ENCODE measurements at places on chromosomes 6 and 20.

- peak; percentile 76 for DNase-seq
These were observed 59.3 kb upstream of the SPTLC3 start for GRCh38 chr20:12949429-12949980.

DNA sequence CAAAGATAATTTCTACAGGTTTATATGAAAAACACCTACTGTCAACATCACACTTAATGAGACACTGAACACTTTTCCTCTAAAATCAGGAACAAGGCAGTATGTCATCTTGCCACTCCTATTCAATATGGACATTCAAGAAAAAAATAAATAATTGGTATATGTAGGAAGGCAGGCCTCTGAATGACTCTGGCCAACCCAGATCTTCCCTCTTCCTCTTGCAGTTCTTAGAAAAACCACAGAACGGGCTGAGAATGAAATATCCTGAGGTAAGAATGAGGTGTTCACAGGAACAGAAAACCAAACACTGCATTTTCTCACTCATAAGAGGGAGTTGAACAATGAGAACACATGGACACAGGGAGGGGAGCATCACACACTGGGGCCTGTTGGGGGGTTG lies 1207.2 kb upstream of the CITED2 start:
- DNase-seq: no peak

DNA sequence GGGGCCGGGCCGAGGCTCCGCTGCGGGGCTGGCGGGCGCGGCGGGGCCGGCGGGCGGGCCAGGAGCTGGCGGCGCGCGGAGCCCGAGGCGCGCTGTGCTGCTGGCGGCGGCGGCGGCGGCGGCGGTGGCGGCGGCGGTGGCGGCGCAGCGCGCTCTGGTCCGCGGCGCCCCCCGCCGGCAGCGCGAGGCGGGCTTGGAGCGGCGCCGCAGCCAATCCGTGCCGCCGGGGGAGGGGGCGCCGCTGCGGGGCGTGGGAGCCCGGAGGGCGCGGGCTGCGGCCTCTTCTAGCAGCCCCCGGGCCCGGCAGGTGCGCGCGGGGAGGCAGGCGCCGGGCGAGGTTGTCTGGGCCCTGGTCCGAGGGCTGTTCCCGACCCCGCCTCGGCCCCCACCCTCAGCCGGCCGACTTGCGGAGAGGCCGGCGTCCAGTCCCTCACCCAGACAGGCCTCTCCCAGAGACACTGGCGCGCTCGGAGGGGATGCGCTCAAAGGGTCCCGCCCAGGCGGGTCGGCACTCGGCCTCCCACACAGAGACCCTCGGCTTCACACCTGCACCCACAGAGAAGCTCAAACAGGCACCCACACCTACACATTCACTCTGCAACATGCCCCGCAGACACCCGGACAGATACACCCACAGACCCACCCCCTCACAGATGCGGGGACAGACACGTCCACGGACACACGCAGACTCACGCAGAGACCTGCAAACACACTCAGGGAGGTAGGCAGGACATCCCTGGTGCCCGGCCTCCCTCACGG lies at the start of gene RIMS4:
Gene RIMS4, minus strand, starts transcription at position 156 of the 759 bp plus-strand sequence. CDS start 275 bp downstream, outside the sequence.
- DNase-seq: no peak

DNA sequence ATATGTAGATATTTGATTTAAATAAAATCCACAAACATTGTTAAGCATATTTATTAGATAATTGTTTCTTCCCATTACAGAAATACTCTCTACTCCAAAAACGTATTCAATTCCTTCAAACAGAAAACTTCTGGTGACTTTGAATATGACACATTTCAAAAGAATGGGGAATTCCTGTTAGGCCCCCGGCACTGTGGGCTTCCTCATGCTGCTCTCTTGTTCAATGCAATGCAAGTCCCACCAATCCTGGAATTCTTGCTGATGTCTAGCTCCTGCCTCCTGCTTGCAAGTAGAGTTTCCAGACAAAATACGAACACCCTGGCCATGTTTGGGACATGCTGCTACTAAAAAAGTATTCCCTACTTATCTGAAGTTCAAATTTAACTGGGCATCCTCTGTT lies 544.1 kb downstream of the QKI start:
- DNase-seq: peak; percentile 86

- DNase-seq: no peak
These were observed 108.6 kb downstream of the OPN5 start for GRCh38 chr6:47890326-47890875.

- peak; percentile 27 for DNase-seq
These were observed 569 bp downstream of the TCEA2 start for GRCh38 chr20:64063389-64064144.

GRCh38 chr6:43765776-43766499 lies 4.1 kb upstream of the VEGFA start:
- DNase-seq: no peak

- no peak for DNase-seq
These were observed 319.1 kb downstream of the CD83 start for GRCh38 chr6:14436592-14437132.

GRCh38 chr6:94052749-94053148 lies 633.4 kb upstream of the EPHA7 start:
- no peak for DNase-seq

GRCh38 chr6:134466771-134467525 lies 149.0 kb upstream of the SGK1 start:
- DNase-seq: no peak

All from RPMI7951 (cell line).